ENCODE measurements at places on chromosomes 4 and X.

GRCh38 chr4:183158062-183158461 is 59.0 kb downstream of the WWC2 start:
- DNase-seq: no peak

DNA sequence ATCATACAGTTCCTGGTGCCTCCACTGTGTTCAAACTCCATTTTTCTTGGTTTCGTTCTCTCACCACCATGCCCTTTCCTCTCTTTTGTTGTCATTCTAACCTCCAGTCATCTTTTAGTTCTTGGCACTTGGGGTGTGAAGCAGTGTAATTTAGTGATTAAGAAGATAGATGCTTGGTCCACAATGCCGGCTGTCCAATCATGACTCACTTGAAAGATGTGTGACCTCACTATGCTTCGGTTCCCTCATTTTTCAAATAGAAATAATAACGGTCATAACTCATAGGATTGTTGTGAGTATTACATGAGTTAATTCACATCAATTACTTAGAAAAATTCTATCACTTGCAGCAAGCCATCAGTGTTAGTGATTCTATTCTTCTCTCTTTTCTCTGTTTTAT is 327.8 kb downstream of the ADGRL3 start:
- DNase-seq: no peak

- DNase-seq: no peak
These were observed 39.6 kb upstream of the TMEM150C start for GRCh38 chr4:82601242-82602015.

GRCh38 chr4:17889692-17890091 is 78.9 kb downstream of the NCAPG start:
- no peak for DNase-seq

GRCh38 chr4:110620691-110621327 is 2.1 kb downstream of the PITX2 start:
- no peak for DNase-seq

DNA sequence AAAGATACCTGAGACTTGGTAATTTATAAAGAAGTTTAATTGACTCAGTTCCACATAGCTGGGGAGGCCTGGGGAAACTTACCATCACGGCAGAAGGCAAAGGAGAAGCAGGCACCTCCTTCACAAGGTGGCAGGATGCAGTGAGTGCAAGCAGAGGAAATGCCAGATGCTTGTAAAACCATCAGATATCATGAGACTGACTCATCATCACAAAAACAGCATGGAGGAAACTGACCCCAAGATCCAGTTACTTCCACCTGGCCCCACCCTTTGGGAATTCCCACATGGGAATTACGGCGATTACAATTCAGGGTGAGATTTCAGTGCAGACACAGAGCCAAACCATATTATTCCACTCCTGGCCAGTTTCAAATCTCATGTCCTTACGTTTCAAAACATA is 514.7 kb upstream of the SPANXN1 start:
- no peak for DNase-seq

- no peak for DNase-seq
These were observed 466.4 kb downstream of the MAGEE1 start for GRCh38 chrX:76893930-76894329.

- DNase-seq: no peak
These were observed 342.5 kb upstream of the NDST3 start for GRCh38 chr4:117691572-117692351.

GRCh38 chr4:128757712-128758111 is 51.8 kb upstream of the JADE1 start:
- DNase-seq: no peak

- peak; percentile 51 for DNase-seq
These were observed 86.0 kb downstream of the WWC2 start for GRCh38 chr4:183185018-183185417.

GRCh38 chr4:42151568-42152506 is 618 bp downstream of the BEND4 start:
- DNase-seq: no peak

DNA sequence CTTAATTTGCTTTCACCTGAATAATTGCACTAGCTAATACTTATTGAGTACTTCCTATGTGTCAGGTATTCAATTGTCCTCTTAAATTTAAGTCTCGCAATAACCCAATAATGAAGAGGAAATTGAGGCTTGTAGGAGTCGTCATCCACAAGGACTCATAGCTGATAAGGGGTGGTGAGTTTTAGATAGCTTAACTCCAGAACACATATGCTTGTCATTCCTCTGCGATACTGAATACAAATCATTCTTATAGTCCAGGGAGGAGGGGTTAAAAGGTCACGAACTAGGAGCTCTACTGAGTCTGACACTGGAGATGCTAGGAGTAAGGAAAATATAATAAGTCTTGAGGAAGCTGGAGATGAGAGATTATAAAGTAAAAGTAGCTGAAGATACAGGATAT is 1.4 kb upstream of the PACRGL start:
- no peak for DNase-seq

DNA sequence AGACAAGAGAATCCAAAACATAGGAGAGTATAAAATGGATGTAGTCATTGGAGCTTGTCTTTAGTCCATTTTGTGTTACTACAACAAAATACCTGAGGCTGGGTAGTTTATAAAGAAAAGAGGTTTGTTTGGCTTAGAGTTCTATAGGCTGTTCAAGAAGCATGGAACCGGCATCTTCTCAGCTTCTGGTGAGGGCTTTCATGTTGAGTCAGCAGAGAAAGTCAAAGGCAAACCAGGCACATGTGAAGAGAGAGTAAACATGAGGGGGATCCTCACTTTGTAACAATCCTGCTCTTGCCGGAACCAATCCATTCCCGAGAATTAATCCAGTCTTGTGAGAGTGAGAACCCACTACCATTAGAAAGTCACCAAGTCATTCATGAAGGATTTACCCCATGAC is 8.1 kb upstream of the HCCS start:
- DNase-seq: no peak

GRCh38 chr4:155450676-155451075 is 73.9 kb upstream of the MAP9 start:
- no peak for DNase-seq

DNA sequence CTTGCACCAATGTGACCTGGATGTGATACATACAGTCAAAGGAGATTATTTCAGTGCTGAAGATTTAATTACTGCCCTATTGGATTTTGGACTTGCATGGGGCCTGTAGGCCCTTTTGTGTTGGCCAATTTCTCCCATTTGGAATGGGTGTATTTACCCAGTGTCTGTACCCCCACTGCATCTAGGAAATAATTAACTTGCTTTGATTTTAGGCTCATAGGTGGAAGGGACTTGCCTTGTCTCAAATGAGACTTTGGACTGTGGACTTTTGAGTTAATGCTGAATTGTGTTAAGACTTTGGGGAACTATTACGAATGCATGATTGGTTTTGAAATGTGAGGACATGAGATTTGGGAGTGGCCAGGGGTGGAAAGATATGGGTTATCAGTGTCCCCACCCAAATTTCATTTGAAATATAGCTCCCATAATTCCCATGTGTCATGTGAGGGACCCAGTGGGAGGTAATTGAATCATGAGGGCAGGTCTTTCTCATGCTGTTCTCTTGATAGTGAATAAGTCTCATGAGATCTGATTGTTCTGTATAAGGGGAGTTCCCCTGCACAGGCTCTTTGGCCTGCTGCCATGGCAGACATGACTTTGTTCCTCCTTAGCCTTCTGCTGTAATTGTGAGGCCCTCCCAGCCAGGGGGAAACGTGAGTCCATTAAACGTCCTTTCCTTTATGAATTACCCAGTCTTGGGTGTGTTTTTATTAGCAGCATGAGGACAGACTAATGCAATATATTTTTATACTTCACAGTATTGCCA is 362.2 kb upstream of the SPANXN4 start:
- DNase-seq: no peak

DNA sequence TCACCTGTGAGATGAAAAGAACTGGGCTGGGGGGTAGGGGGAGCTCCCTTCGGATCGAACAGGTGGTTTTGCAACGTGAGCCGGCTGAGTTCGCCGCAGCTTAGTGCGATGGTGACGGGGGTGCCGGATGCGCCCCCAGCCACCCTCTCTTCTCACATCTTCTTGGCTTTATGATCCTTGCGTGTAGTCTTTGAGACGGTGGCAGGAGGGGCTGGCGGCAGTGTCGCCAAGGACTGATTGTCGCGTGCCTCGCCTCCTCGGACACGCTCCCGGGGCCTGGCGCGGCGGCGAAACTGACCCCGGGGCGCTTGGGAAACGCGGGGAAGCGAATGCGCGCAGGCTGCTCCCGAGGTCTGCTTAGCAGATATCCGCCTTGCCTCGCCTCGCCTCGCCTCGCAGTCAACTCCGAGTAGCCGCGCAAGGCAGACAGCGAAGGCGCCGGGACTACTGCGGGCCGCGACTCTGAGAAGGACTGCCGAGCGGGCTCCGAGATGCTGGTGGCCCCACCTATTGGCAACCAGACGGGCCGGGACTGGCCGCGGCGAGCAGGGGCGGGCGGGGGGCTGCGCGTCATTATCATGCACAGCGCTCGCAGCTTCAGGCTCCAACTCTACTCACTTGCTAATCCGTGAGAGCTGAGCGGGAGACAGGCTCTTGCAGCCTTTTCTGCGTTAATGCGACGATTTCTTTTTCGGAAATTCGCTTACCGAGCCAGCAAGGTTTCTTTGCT is 1.5 kb downstream of the GRID2 start:
- DNase-seq: peak; percentile 4

DNA sequence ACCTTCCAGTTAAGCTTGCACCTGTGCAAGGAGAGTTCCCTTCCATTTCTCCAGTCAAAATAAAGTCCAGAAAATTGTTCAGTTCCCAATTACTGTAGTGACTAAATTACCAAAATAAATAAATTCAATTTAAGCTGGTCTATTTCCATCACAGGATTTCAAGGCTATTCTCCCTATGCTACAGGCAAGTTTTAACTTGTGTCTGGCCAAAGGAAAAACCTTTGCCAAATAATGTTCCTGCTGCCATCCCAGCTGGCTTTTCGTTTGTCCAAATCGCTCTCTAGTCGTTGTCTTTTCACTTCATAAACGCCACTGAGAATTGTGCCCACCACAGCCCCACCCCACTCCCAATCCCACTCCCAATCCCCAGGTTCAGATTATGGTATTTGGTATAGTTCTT is 2.4 kb downstream of the KCTD8 start:
- DNase-seq: no peak

GRCh38 chrX:53817548-53817947 is 131.0 kb upstream of the HUWE1 start:
- no peak for DNase-seq

DNA sequence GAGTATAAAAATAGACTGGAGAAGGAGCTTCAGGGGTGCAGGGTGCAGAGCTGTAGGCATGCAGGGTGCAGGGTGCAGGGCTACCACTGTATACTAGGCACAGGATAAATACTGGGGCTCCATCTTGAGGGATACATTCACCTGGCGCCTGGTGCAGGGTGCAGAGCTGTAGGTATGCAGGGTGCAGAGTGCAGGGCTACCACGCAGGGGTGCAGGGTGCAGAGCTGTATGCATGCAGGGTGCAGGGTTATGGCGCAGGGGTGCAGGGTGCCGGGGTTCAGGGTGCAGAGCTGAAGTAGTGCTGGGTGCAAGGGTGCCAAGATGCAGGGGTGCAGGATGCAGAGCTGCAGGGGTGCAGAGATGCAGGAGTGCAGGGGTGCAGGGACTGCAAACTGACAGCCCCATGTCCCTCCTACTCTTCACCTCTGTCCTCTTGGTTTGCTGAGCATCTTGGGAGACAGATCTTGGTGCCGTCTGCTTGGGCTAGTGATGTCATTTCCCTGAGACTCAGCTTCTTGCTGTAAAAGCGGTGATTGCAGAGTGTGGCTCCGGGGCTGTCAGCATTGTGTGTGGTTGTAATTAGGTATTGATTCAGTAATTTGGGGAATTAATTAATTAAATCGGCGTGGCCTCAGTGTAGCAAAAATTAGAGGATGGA is 91.2 kb downstream of the ADRA2C start:
- DNase-seq: no peak

GRCh38 chrX:136185401-136186022 is 38.2 kb downstream of the FHL1 start:
- no peak for DNase-seq

DNA sequence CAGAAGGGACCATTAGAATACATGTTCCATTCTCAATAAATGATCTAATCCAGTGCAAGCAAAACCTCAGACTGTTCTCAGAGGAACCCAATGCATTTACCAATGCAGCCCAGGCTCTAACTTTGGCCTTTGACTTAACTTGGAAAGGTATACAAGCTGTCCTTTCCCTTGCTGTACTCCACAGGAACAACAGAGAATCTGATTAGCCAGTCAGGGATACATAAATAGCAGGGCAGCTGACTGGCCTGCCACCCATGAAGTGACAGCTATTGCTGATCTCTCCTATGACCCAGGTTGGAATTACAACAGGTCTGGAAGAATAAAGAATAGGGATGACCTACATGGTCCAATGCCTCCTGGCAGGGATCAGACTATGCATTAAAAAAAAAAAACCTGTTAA is 14.5 kb upstream of the CT45A1 start:
- DNase-seq: no peak

DNA sequence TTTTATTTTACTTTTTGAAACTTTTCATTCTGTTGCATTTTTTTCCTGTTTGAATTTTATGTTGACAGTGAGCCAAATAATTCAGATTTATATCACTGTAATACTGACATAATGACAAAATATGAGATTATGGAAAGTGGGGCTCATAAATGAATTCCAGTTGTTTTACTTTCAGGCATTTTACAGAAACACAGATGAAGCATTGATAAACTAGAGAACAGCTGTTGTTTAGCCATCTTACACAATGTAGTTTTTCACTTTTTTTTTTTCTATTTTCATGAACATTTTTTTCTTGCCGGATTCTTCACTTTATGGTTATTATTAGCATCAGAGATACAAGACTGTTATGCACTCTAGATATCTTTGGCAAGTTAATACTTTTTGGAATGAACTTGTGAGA is 91.7 kb upstream of the PAQR3 start:
- no peak for DNase-seq

DNA sequence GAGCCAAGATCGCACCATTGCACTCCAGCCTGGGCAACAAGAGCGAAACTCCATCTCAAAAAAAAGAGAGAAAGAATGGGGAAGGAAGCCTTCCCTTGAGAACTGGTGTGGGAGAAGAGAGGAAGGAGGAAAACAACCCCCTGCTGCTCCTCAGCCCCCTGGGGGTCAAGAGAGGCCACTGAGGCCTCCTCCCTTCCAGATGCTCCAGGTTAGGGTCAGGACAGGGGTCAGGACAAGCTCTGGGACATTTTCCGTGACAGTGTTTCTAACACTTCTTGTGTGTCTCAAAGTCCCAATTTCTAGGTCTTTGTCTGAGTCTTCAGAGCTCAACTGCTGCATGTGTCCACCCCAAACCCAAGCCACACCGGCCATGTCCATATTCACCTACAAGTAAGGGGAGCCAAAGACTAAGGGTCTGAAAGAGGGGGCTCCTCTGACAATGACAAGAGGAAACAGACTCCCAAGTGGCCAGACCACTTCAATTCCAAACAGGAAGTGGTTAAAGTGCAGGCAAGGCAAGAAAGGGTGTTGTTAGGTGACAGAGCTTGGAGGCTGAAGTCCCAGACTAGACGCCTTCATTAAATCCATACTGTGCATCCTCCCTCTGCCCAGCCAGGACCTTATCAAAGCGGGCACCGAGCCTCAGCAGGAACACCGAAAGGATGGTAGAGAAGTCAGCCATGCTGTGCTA is 8.3 kb downstream of the L1CAM start:
- no peak for DNase-seq

- no peak for DNase-seq
These were observed 277.0 kb upstream of the INTU start for GRCh38 chr4:127355743-127356142.
